ENCODE measurements at places on chromosomes 11 and 22.

- DNase-seq = no peak
Measured at GRCh38 chr11:111148953-111149352, 96.6 kb upstream of the POU2AF2 start.

GRCh38 chr11:12797996-12798395 lies 123.8 kb downstream of the TEAD1 start:
- DNase-seq = no peak

DNA sequence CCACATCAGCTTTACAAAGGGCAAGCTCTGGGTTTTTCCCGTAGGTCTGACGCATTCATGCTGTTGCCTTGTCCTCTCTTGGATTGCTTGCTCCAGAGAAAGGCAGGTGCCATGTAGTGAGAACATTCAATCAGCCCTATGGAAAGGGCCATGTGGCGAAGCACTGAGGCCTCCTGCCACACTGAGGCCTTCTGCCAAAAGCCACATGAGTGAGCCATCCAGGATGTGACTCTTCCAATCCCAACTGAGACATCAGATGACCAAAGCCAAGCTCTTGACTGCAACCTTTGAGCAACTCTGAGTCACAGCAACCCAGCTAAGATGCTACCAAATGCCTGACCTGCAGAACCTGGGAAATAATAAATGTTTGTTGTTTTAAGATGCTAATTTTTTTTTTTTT lies 9.0 kb upstream of the PANX3 start:
- no peak for DNase-seq

DNA sequence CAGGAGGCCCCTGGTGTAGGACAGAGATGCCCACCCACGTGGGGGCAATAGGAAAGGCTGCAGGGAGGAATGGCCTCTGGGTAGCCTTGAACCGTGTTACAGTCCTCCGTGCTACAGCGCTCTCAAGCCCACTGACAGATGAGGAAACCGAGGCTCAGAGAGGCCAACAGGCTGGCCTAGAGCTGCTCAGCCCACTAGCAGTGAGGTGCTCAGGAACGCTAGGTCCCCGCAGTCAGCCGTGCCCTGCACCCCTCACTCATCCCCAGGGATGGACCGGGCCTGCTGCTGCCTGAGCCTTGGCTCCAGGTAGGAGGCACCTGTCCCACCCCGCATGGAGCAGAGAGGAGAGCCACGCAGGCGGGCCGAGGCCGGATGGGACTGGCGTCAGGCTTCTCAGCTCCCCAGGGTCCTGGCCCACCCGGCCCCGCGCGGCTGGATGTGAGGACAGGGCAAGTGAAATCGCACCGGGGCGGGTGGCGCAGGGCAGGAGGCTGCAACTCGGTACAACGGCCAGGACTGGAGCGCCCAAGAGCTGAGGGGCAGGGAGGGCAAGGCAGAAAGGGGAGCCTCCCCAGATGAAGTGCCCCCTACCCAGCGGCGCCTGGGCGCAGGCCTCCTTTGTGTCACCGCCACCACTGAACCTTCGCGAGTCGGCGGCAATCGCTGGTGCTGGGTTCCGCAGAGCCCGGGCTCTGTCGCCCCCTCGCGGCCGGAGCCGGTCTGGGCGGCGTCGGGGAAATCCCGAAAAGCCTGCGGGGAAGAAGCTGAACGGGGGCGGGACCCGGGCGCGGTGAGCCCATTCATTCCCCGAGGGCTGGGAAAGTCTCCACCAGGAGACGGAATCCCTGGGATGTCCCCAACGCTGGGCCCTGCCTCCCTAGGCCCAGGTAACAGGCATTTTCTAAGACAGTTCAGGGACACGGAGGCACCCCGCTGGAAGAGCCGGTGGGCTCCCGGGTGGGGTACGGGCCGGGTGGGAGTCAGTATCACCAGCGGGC lies 8.4 kb upstream of the SLC2A11 start:
- DNase-seq = no peak

- DNase-seq = no peak
Measured at GRCh38 chr22:17998913-17999312, 25.4 kb downstream of the MICAL3 start.

- peak; percentile 71 for DNase-seq
Measured at GRCh38 chr11:73376803-73377629, 817 bp downstream of the RELT start.

- peak; percentile 5 for DNase-seq
Measured at GRCh38 chr11:91857179-91857578, 367.4 kb upstream of the FAT3 start.

DNA sequence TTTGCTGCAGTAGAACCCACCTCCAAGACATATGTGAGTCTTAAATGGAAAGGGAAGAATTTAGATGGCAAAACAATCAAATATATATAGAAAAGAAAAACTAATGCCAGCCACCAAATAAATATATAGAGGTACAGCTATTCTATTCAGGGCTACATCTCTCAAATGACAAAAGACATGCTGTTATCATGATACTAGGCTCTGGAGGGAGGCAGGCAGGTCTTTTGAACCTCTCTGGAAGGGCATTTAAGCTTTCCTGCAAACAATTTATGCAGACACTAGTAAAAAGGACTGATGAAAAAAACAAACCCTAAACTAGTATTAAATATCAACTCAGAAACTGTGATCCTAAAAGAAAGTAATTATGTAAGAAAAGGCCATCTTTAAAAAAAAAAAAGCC lies 24.4 kb downstream of the UEVLD start:
- DNase-seq = no peak

DNA sequence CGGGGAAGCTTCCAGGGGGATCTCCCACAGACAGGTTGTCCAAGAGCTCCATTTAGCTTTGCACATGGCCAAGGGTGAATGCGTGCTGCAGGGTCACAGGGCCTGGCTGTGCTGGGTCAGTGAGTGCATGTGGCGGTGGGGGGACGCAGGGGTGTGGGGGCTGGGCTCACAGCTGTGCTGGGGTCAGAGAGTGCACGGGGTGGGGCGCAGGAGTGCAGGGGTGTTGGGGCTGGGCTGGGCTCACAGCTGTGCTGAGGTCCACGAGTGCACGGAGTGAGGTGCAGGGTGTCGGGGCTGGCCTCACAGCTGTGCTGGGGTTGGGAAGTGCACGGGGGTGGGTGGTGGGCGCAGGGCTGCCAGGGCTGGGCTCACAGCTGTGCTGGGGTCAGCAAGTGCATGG lies 557.7 kb downstream of the BRD1 start:
- DNase-seq = no peak

- no peak for DNase-seq
Measured at GRCh38 chr11:11263238-11264005, 89.6 kb downstream of the CSNK2A3 start.

GRCh38 chr11:67450796-67451657 lies 1.5 kb downstream of the GPR152 start:
- DNase-seq = no peak

DNA sequence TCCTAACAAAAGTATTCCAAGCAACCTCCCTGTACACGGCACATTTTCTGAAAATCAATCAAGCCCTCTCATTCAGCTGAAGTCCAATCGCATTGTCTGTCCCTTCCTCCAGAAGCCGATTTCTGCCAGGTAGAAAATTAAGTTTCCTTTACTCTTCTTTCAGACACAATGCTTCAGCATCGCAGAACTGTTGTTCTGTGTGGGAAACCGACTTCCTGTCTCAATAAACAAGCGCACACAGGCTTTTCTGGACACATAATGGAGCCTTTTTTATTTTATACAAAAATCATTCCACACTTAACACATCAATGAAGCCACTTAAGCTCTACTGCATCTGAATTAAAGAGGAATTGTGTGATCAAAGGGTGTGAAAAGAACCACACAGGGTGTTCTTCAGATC lies 75.6 kb downstream of the BLID start:
- no peak for DNase-seq

- DNase-seq = no peak
Measured at GRCh38 chr11:110527146-110527545, 97.4 kb downstream of the FDX1 start.

- no peak for DNase-seq
Measured at GRCh38 chr22:49827853-49828598, at the start of gene BRD1. Gene BRD1 (minus strand): TSS chr22:49827873. CDS start chr22:49824317, 3,556 bp downstream.

DNA sequence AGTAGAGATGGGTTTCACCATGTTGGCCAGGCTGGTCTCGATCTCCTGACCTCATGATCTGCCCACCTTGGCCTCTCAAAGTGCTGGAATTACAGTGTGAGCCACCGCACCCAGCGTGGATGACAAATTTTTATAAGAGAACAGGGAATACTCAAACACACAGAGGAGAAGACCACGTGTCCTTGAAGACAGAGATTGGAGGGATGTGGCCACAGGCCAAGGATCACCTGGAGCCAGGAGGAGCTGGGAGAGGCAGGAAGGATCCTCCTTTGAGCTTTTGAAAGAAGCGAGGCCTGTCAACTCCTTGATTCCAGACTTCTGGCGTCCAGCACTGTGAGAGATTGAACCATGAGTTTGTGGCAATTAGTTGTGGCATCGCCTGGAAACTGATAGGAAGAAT lies 1049.5 kb downstream of the TBC1D22A start:
- DNase-seq = no peak

DNA sequence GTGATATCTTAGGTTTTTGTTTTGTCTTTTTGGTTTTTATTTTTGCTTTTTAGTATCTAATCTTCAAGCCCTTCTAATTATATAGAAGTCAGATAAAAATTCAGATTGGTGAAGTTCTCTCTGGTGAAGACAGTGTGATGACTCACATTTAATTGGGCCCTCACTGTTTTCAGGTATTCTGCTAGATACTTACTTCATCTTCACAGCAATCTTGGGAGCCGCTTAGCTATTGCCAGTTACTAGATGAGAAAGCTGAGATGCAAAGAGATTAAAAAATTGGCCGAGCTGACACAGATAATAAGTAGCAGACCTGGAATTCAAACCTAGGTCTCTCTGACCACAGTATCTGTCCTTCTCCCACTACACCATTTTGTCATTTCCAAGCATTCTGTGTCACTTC lies 75.0 kb downstream of the PPP2R1B start:
- DNase-seq = no peak

GRCh38 chr11:109155291-109155690 lies 266.7 kb upstream of the C11orf87 start:
- DNase-seq = no peak

GRCh38 chr11:67483831-67484665 lies 1.2 kb downstream of the AIP start:
- no peak for DNase-seq

DNA sequence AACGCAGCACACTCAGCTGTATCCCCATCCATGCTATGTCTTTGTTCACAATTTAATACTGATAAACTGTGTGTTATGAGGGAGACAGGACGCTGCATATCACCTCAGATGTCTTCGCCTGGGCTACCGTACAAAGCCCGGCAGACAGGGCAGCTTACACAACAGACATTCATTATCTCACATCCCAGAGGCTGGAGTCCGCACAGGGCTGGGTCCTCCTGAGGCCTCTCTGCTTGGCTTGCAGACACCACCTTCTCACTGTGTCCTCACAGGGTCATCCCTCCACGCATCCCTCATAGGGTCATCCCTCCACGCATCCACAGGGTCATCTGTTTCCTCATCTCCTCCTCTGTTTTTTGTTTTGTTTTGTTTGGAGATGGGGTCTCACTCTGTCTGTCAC lies 61.2 kb downstream of the SHANK2 start:
- no peak for DNase-seq

GRCh38 chr11:43830928-43831440 lies 49.6 kb upstream of the ALKBH3 start:
- DNase-seq = peak; percentile 98

GRCh38 chr11:10824888-10825287 lies 16.2 kb upstream of the EIF4G2 start:
- no peak for DNase-seq

DNA sequence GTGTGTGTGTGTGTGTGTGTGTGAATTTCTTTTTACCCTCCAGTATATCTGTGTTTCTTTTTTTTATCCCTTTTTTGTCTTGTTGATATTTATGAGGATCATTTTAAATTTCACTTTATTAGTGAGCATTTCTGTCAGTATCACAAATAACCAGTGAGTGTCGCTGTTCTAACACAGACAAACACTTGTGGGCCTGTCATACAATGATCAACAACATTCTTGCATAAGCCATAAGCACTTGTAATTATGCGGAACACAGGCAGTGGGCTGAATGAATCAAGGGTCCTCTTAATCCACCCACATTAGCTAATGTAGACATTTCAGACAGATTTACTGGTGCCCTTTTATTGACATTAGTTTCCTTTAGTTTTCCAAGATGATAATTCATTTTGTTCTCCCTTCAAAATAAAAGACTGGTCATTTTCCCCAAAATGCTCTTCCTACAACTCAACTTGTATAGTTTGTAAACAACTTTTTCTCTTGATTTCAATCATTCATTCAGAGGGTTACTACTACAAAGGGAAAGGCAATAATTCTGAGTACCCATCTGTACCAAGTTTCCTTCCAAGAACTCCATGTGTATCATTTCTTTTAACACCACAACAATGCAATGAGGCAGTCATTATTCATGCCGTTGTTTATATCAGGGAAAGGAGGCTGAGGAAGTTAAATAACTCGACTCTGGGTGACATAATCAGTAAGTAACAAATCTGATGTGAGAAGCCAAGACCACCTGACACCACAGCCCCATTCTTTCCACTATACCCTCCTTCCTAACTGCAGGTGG lies 34.5 kb upstream of the ANO3 start:
- DNase-seq = no peak

DNA sequence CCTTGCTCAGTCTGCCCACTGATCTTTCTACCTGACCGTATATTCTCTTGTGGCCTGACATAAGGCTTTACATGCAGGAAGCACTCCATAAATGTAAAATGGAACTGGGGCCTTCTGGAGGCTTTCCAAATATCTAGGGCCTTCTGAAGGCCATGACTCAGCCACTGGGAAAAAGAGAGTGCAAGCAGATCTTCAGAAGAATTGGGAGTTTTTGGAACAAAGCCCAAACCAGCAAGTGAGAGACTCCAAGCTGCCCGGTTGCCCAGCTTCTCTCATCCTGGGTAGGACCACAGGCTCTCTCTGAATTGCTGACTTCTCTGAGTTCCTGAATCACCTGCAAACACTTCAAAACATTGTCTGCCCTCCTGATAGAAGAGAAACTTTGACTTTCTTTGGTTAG lies 107.9 kb upstream of the BMAL1 start:
- DNase-seq = peak; percentile 94

DNA sequence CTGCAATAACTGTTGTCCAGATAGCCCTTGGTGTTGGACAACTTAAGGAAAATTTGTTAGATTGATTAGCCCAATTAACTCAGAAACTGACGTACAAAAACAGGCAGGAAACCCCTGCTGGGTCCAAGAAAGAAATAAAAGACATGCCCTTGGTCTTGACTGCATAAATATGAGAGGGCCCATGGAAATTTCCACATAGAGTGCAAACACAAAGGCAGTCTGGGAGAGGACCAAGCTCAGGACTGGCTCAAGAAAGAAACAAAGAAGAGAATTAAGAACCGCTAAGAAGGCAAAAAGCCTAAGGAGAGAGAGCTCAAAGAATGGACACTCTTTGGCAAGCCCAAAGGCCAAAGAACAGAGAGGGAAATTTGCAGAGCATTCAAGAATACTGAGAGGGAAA lies 1243.9 kb downstream of the LRRC4C start:
- no peak for DNase-seq

DNA sequence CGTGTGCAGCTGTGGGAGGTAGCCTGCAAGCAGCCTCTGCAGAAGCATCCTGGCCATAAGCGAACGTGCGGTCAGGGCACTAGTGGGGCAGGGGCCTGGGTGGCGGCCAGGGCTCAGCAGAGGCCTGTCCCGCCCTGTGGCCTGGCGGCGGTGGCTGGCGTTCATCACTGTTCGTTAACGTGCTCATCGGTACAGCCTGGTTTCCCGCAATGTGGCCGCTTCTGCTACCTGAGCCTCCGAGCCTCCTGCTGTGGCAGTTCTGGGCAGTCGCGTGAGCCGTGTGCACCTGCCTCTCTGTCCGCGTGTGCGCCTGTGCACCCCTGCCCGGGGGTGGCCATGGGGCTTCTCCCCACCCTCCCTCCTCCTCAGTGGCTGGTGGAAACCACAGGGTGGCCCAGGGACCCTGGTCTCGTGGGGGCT lies 117.9 kb downstream of the KCNQ1OT1 start:
- no peak for DNase-seq

- no peak for DNase-seq
Measured at GRCh38 chr11:45894555-45895247, 9.2 kb downstream of the MAPK8IP1 start.
